ENCODE measurements at places on chromosomes 4 and X.

GRCh38 chr4:36712013-36712412, 430.6 kb downstream of the DTHD1 start:
- DNase-seq: no peak

GRCh38 chr4:99679204-99679603, 21.6 kb upstream of the C4orf54 start:
- no peak for DNase-seq

DNA sequence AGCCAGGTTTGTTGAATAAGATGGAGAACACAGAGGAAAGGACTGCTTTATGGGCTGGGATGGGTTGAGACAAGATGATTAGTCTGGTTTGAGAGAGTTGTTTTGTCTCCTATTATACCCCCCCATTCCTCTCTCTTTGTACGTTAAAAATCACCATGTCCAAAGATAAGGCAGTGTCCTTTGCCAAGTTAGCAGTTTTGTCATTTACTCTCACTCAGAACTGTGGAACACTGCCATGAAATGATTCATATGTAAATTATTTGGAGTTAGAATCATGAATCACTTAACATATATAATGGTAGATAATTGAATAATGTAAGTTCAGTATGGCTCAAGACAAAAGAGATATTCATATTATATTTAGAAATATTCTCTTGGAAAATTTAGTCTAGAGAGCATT, 151.3 kb downstream of the DCLK2 start:
- DNase-seq: no peak

GRCh38 chr4:141348125-141348524, 127.4 kb downstream of the ZNF330 start:
- DNase-seq: no peak

- DNase-seq: no peak
Measured at GRCh38 chr4:24973747-24974601, 56.8 kb downstream of the LGI2 start.

DNA sequence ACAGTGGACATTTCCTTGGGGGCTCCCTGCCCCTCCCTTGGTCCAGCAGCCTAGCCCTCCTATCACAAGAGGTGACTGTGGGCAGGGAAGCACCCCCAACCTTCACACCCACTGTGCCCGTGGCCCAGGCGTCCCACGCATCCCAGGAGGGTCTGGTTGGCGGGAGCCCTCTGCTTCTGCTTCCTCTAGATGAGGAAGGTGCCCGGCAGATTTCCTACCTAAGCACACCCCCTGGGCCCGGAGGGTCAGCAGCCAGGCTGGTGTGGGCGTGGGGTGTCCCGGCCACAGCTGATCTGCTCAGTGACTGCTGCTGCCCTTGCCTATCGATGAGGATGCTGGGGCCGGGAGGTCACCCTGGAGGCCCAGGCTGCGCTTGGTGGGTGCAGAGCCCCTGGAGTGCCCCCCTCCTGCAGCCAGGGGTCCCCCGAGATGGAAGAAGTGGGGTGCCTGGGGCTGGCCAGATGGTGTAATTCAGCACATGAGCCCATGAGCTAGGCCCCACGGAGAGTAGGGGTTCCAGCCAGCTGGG, 12.2 kb downstream of the SH3BP2 start:
- DNase-seq: no peak

- no peak for DNase-seq
Measured at GRCh38 chr4:173076903-173077634, 91.5 kb upstream of the GALNT7 start.

DNA sequence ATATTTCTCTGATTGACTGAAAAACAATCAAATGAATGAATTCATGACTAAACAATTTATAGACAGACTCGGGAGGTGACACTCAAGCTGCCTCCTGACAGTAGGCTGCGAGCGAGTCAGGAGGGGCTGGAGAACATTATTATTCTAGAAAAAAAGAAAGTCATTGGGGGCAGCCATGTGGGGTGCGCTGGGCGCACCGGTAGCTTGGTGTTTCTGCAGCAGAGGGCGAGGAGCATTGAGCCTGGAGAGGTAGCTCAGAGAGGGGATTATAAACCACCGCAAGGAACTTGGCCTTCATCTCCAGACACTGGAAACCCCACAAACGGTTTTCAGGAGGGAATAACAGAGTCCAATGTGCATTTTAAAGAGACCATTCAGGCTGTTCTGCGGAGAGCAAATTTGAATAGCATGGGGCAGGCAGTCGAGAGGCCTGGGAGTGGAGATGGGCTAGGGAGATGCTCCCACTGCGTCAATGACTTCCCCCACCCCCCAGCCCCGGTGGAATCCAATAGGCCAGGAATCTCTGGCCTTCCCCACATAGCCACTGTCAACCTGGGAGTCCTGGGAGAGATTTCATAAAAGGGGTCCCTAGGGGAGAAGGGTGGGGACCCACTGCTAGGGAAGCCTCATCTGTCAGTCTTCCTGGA, 168.3 kb downstream of the BCOR start:
- DNase-seq: no peak

DNA sequence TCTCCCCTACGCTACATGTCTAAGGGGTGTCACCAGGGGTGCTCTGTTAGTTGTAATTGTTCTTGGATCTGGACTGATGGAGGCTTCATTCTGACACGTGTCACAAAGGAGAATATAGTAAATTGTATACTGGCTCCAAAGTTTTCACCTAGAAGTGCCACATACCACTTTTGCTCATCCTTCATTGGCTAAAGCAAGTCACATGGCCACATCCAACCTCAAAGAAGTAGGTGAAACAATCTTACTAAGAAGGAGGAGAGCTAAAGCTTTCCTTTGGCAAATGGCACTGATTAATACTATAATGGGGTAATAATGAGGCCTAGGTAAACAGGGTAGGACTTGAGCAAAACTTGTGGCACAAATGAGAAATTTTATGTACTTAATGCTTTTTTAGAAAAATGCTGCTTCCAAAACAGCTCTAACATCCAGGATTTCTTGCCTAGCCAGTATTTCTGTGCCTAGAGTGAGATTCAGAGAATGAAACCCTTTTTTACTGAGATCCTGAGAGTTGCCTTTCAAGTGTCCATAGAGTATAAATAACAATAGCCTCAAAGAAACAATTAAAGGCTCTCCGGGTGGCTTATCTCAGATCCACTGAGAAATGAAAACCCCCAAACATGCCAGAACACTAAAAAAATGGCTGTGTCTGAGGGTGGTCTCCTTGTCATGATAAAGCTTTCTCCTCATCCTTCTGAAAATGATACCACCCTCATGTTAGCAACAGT, 34.7 kb downstream of the NHS start:
- no peak for DNase-seq

GRCh38 chrX:68186552-68187262, 246.6 kb downstream of the OPHN1 start:
- no peak for DNase-seq

Data from NCI-H1436 treated with DMSO at 0.1 percent for 48 hours (cell line).